ENCODE measurements at places on chromosomes 13 and 19. TPM values are rescaled to one million over a fixed set of nuclear protein-coding genes. Genes with fewer than 3 reads are reported as not detected.

Gene SBSN
- total RNA-seq, result 10.6 TPM

Gene PALM
- 3.9 TPM for total RNA-seq

Gene CYP2B6
- not detected for total RNA-seq

Gene POLR1G
- total RNA-seq, result 4.3 TPM

Gene CNFN
- total RNA-seq, result not detected

Gene ZNF568
- total RNA-seq, result 23.3 TPM

Gene CD22
- total RNA-seq, result not detected

Gene ZNF813
- total RNA-seq, result 3.5 TPM

Gene COMP
- total RNA-seq, result 0.15 TPM

Gene C5AR1
- total RNA-seq, result 0.17 TPM

Gene TEKTIP1
- not detected for total RNA-seq

Gene LIM2
- not detected for total RNA-seq

Gene PEAK3
- not detected for total RNA-seq

Gene CTXN1
- 2.5 TPM for total RNA-seq

Measured in smooth muscle cell of trachea (primary cell).